ENCODE measurements at places on chromosomes 7 and 10.

GRCh38 chr7:150406567-150407421, 27.7 kb downstream of the ZNF775 start:
- DNase-seq, result no peak

DNA sequence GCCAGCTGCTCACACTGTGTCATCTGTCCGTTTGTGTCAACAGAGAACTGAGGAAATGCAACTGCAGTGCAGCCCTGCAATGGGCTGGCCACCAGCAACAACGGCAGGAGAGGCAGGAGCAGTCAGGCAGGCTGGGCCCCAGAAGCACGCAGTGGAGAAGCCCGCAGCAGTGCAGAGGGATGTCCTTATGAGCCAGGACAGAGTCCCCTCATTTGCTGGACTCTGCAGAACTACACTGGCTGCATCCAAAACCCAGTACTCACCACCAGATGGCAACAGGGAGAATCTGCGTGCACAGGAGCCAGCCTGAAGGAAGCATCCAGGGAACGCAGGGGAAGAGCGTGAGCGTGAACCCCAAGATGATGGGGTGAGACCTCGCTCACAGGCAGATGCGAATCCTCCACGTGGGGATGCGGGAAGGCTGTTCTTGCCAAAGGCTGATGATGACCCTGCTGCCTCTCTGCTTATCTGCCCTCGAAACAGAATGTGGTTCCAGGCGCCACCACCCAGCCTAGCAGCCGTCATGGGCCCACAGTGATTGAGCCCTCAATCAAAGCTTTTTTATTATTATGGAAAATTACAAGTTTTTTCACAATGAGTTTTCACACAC, 232.1 kb downstream of the PTPRN2 start:
- no peak for DNase-seq

- no peak for DNase-seq
Measured at GRCh38 chr7:1707756-1708595, 37.9 kb downstream of the ELFN1 start.

GRCh38 chr7:1144269-1144771, 15.7 kb downstream of the ZFAND2A start:
- no peak for DNase-seq
